Activated T-cell treated with anti-CD3 and anti-CD28 coated beads, Interleukin-2, amount 50 U/mL, for 1 hour (primary cell): ENCODE measurements at places on chromosomes 3 and 15.

GRCh38 chr3:30421266-30421665, 185.1 kb upstream of the TGFBR2 start:
- DNase-seq, result no peak

- no peak for DNase-seq
Observed at GRCh38 chr3:179108086-179108485, 36.5 kb upstream of the ZMAT3 start.

DNA sequence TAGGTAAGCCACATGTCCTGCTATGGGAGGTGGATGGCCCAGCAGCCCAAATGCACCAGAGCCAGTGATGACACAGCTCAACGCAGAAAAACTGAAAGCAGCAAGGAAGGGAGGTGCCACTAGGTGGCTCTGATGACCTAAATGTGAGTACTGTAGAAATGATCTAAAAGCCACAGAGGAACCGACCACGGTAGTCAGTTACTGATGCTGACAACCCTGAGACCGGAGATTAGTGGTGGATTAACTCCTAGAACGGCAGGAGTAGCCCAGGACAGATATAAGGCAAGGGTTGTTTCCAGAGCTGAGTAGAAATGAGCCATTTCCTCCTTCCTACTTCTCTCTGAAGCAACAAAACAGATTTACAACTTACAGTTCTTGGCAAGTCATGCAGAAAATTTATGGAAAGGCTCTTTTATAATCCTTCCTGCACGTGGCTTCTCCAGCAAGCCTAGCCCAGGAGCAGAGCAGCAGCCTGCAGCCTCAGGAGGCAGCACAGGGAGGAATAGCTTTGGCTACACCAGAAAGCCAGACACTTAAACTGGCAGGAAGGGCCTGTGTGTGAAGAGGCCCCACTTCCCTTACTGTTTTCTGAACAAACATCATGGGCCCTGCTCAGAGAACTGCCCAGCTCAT, 13.1 kb downstream of the FBXL22 start:
- DNase-seq, result peak; percentile 70

GRCh38 chr3:58191361-58191991, 19.3 kb downstream of the DNASE1L3 start:
- no peak for DNase-seq

- no peak for DNase-seq
Observed at GRCh38 chr3:188176884-188177283, 22.9 kb downstream of the LPP start.

GRCh38 chr3:53803816-53804695, 42.2 kb downstream of the CHDH start:
- DNase-seq, result no peak

DNA sequence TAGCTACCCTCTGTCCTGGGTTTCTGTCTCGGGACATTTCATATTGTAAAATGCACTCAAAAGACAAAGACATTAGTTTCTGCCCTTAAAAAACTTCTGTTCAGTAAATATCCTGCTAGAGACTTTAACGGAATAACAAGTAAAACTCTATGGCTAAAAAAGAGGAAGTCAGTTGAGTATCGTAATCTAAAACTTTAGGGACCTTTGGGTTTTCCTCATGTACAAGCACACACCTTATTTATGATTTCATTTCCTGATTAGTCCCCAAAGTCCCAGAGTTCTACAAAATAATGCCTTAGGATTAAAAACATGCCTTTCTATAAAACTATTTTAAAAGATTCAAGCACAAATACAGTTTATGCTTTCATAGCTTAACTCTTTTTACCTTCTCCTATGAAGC, 585.9 kb downstream of the UNC13C start:
- DNase-seq, result no peak

- no peak for DNase-seq
Observed at GRCh38 chr3:55484801-55485791, 2.0 kb downstream of the WNT5A start.

GRCh38 chr3:62708638-62709373, 166.4 kb downstream of the CADPS start:
- no peak for DNase-seq

DNA sequence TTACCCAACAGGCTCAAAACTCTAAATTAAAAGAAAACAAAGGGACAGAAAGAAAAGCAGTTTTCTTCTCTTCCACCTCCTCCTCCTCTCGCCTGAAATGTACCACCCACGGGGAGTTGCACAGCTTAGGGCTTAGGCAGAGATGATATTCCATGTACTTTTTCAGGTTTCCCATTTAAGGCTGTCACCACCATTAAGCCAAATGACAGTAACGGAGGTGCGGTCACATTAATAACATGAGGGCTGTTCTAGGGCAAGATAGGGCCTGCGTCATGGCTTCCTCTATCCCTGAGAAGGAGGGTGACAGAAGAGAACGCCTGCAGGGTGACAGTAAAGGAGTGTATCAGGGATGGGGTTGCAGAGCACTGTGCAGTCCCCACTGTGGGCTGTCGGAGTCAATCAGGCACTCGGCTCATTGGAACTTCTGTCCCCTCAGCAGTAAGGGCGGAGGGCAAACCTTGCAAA, 51.7 kb upstream of the TJP1 start:
- no peak for DNase-seq

DNA sequence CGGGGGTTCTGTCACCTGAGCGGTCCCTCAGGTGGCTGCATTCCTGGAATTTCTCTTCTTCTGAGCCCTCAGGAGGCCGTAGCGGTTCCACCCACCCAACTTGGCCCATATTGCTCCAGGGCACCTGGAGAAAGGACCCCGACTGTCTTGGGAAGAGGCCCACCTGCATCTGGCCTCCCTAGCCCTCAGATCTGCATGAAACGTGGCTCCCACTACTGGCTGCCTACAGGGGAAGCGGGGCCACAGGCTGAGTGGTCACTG, 9.9 kb upstream of the ANPEP start:
- DNase-seq, result no peak

DNA sequence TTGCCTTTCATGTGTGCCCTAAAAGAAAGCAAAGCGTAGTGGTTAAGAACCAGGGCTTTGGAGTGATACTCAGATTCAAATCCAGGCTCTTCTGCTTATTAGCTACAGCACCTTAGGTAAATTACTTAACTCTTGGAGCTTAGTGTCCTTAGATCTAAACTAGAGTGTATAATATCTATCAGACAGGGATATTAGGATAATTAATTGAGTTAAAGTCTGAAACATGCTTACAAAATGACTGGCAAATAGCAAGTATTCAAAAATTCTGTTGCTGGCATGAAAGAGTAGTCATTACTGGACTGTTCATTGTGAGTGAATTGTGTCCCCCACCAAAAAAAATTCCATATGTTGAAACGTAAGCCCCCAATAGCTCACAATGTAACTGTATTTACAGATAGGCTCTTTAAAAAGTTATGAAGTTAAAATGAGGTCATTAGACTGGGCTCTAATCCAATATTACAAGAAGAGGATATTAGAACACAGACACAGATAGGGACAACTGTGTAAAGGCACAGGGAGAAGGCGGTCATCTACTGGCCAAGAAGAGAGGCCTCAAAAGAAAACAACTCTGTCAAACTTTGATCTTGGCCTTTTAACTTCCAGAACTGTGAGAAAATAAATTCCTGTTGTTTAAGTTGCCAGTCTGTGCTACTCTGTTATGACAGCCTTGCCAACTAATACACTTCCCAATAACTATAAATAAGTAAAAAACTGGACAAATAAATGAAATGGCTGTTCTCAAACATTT, 60.4 kb upstream of the LRRC3B start:
- no peak for DNase-seq

- DNase-seq, result peak; percentile 86
Observed at GRCh38 chr3:50572158-50572557, 2.8 kb downstream of the HEMK1 start.

- no peak for DNase-seq
Observed at GRCh38 chr3:127962937-127963336, 47.9 kb downstream of the KBTBD12 start.

DNA sequence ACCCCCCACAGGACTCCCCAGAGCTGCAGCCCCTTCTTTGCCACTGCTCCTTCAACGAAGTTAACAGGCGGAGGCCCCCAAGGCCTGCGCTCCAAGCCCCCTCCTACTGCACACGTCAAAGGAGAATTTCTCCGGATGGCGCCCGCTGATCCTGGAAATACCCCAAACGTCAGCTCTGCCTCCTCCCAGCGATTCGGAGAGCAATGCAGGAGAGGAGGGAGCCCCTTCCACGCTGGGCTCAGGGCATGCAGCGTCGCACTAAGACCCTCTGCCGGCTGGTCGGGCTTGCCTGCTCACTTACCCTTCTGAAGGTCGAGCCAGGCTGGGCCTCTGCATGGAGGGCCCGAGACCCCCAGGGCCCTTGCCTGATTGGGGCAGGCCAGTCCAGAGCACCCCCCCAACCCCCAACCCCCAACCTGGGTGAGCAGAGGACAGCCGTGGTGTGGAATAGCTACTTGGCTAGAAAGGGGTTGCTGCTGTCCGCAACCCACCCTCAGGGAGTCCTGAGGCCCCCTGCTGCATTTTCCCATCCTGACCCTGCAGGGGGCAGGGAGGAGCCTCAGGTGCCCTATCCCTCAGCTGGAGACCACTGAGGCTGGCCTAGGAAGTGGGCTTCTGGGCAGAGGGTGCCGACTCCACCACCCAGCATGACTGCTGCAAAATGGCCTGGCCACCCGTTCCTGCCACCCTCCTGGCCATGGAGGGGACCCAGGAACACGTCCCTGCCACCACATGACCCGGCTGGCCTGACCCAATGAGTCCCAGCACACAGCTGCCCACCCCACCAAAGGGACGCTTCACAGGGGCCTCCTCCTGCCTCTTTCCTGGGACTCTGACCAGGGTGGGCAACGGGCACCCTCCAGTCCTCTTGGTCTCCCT, 976 bp downstream of the ATP2B2 start:
- DNase-seq, result no peak

GRCh38 chr3:151962352-151962751, 88.9 kb downstream of the SUCNR1 start:
- DNase-seq, result no peak

DNA sequence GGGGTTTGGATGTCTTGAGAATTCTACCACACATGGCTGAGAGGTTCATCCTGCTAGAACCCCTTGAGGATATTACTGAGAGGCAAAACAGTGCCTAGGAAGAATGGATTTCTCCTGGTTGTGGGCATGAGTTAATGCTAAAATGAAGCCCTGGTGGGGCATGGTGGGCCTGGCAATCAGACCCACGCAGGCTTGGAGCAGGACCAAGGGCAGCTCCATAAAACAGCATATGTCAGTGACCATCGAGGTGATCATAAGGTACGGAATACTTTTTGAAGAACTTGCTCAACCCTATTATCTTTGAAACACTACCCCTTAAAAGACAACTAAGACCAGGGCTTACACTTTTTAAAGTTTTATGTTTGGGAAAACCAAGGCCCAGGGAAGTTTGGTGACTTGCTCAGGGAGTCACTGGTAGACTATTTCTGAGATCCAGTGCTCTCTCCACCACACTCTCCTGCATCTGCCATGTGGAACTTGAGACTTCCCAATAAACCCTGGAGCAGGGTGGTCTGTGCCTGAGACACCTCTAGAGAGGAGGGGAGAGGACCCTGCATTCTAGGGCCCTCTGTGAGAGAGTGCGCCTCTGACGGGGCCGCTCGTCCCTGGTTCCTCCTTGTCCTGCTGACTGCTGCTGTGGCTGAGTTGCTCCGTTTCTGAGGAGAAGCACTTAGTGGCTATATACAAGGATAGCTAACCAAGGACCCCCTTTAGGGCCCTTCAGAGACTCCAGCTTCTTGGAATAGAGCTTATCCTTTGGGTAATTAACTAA, 28.0 kb upstream of the TIMP4 start:
- DNase-seq, result no peak

- DNase-seq, result no peak
Observed at GRCh38 chr3:192060160-192060781, 599.3 kb downstream of the PYDC2 start.

GRCh38 chr3:186998937-186999368, 68.6 kb downstream of the ST6GAL1 start:
- no peak for DNase-seq

- DNase-seq, result peak; percentile 24
Observed at GRCh38 chr15:100383302-100384107, 41.7 kb upstream of the ADAMTS17 start.

GRCh38 chr3:144457758-144458157, 486.1 kb downstream of the DIPK2A start:
- no peak for DNase-seq

DNA sequence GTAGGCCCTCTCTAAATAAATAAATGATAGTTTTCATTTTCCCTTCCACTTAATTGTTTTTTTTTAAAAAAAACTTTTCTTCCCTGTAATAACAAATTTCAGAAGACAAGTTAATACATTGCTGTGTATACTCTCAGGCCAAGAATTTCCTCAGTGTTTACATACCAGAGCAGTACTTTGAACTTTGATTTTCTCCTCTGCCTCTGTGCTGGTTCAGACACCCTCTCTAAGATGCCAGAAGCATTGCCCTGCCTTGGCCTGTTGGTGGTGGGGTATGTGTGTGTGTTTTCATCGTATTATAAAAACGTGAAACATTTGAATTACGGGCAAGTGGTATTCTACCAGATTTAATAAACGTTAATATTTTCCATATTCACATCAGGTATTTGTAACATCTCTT, 70.1 kb downstream of the SMAD3 start:
- DNase-seq, result no peak

- no peak for DNase-seq
Observed at GRCh38 chr3:10964537-10965167, 27.9 kb upstream of the SLC6A1 start.

- DNase-seq, result no peak
Observed at GRCh38 chr3:141236361-141236760, 4.7 kb downstream of the PXYLP1 start.

DNA sequence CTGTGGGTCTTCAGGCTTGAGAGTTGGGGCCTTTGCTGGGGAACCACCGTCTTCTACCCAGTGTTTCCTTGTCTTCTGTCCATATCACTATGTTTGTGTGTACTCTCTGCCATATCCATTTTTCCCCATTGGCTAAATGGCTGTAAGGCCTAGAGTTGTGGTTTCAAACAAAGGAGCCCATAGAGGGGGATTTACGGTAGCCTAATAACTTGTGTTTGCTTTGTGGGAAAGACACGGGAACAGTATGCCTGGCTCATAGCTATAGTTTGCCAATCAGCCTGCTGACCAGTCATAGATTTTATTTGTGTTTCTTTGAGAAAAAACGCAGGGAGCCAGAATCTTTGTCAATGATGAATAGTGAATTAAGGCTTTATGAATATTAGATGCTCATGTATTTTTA, 554.8 kb downstream of the NAALADL2 start:
- DNase-seq, result no peak
